Endothelial cell (in vitro differentiated cells): ENCODE measurements at places on chromosomes 11 and 22. TPM values are rescaled to one million over a fixed set of nuclear protein-coding genes. Genes with fewer than 3 reads are reported as not detected.

- DNase-seq: no peak
These were observed 11.0 kb downstream of the ASCC2 start for GRCh38 chr22:29827091-29827490.

DNA sequence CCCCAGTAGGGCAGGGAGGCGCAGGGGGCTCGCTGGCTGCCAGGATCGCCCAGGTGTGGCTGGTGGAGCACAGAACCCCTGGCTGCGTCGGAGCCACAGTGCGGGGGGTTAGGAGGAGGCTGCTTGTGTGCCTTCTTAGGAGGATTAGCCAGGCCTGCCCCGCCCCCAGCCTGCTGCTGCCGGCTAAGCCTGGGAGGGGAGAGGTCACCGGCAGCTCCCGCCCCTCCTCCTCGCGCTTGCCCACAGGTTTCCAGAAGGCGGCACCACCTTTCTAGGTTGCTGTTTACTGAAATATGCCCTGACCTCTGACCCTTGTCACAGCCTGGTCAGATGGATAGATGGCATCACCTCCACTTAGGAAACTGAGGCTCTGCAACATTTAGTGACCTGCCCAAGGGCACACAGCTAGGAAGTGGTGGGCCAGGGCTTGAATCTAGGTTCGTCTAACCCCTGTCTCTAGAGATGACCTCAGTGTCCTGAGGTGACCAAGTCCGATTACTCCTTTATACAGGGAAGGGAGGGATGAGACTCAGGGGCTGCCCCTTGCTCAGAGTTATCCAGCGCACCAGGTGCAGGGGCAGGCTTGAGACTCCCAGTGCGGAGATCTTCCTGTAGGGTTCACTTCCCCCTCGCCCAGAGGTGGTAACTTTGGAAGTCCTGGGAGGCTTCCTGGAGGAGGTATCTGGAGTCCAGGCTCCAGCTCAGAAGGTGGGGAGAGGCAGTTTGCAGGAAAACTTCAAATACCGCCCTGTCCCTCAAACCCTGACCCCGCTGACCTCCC is 44.0 kb downstream of the MYO7A start:
- DNase-seq: peak; percentile 52

DNA sequence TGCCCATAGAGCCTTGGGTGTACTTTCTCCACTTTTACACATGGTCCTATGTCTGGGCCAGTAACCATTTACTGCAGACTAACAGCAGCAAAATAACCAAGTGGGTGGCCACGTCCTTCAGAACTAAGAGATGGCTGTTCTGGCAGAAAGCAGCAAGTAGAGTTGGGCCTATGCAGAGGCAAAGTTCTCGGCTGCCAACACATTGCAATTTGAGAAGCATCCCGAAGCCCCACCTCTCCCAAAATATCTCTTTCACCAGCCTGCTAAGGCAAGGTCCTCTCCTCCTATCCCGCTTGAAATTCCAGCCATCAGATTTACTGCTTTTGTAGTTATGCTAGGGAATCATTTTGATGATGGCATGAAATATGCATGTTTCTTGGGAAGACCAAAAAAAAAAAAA is 118.5 kb upstream of the APOA1 start:
- no peak for DNase-seq

- DNase-seq: no peak
These were observed 95.6 kb downstream of the RASSF10 start for GRCh38 chr11:13104619-13105236.

The OR56A1 gene
- total RNA-seq: 0.03 TPM

The FGF19 gene
- not detected for total RNA-seq

The EMID1 gene
- 25.5 TPM for total RNA-seq

The SORL1 gene
- 4.6 TPM for total RNA-seq

DNA sequence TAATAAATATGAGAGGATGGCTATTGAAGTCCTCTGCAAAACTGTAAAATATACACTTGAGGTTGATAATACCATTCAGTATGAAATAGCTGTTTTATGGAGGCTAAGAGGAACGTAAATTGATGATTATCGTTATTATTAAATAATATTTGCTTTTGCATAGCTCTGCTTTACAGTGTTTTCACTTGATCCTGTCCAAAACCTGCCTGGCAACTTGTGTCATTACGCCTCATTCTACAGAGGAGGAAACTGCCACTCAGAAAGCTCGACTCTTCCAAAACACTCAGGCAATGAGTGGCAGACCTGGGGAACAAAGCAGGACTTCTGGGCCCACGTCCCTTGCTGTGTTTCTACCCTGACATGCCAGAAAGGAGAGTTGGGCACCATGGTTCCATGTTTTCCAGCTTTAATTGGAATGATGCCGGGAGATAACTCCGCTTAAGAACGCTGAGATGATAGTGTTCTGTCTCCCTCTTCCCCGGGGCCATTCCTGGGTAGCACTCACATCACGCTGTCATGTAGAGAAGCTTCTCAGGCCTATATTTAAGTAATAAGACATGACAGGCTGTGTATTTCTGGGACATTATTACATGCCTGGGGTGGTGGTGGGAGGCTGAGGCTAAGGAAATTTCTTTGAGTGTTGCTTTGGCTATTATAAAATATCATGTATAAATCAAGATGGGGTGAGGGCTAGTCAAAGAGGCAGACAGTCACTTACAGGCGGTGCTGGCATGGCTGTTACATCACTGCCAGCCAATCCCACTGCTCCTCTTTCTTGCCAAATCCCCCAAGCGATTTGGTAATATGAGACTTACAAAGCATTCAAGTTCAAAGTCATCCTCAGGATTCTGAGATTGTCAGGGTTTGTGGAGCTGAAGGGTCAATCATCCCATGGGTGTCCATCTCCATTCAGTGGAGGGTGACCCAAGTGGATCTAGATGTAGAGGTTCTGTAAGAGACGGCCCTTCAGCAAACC is 501.7 kb downstream of the INSC start:
- DNase-seq: no peak

- no peak for DNase-seq
These were observed 37.4 kb downstream of the USP28 start for GRCh38 chr11:113838005-113838404.

DNA sequence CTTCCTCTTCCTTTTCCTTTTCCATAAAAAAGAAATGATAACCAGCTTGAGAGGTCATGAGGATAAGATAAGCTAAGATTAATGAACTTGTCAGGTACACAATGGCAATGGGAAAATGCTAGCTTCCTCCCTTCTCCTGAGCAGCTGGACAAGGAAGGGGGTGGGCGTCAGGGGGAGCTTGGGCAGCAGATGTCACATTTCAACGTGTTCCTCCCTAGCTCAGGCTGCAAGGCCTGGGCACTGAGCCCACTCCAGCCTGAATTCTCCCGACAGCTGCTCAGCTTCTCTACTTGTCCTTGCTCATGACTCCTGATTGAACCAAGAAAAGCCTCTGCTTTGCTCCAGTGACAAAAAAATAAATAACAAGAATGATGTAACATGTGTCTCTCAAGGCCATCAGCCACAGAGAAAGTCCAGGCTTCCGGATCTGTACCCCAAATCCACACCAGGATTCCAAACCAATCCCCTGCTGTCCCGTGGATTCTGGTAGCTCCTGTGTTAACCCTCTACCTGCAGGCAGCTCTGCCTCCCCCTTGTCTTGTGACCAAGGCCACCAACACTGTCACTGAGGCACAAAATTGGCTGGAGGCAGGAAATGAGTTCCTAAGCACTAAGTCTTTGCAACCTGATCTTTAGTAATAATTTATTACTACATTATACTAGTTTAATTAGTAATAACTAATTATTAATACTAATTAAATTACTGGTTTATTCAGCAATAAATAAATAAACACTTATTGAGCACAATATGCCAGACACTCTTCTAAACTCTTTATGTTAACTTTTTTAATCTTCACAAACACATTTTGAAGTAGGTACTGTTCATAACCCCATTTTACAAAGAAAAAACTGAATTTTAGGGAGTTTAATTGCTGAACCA is 146.5 kb downstream of the CCDC34 start:
- DNase-seq: peak; percentile 38

GRCh38 chr11:6663794-6664469 is 8.3 kb upstream of the DCHS1 start:
- DNase-seq: no peak

- no peak for DNase-seq
These were observed 17.9 kb upstream of the EMID1 start for GRCh38 chr22:29187831-29188230.

DNA sequence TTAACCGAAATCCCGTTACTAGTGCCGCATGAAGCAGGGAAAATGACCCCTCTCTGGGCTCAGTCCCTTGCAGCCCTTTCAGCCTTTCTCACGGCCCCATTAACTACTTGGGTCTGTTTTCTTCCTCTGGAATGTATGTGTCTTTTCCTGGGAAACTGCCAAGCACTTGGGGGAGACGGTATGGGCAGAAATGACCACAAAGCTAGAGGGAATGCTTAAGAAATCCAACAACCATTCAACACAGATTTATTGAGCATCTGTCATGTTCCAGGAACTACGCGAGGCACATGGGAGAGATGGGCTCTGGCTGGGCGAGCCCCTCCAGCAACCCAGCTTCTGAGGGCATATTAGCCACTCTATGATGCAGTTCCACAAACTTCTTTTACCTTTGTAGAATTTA is 462.6 kb downstream of the BUD13 start:
- no peak for DNase-seq

The PARVB gene
- 105 TPM for total RNA-seq

DNA sequence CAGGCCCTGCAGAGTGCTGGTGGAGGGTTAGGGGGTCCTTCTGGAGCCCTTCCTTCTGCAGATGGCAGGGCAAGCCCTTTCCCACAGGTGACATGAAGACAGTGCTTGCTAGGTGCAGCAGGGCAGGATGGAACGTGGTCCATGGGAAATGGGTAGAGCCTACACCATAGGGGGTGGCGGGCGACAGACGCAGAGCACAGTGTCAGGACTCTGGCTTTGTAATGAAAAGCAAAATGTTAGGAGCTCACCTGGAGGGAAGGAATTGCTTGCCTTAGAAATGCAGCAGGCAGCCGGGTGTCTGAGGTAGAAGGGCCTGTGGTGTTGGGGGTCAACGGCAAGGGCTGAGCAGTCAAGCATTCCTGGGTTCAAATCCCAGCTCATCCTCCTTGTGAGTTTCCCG is 54.9 kb downstream of the ARHGAP8 start:
- DNase-seq: no peak

The PATE2 gene
- not detected for total RNA-seq

The SLC22A25 gene
- total RNA-seq: not detected

The KCNE3 gene
- 29.4 TPM for total RNA-seq

GRCh38 chr22:35037089-35037488 is 28.9 kb upstream of the ISX start:
- DNase-seq: peak; percentile 9

GRCh38 chr11:21588754-21589153 is 604.1 kb upstream of the ANO5 start:
- DNase-seq: no peak

DNA sequence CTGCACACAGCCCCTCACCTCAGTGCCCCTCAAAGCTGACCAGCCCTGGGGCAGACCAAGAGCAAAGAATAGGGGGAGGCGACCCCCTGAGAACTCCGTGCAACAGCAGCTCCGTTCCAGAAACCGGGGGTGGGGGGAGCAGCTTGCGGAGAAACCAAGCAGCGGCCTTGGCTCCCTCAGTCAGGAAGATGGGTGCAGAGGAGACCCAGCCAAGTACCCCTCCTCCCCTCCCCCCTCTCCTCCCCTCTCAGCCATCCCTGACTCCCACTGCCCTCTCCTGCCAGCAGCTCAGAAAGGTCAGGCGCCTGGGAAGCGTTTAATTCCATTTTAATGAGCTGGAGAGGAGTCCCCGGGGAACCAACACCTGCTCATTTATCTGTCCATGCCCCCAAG is 78.9 kb downstream of the PDE2A start:
- no peak for DNase-seq

The LDLRAD3 gene
- 28.5 TPM for total RNA-seq

DNA sequence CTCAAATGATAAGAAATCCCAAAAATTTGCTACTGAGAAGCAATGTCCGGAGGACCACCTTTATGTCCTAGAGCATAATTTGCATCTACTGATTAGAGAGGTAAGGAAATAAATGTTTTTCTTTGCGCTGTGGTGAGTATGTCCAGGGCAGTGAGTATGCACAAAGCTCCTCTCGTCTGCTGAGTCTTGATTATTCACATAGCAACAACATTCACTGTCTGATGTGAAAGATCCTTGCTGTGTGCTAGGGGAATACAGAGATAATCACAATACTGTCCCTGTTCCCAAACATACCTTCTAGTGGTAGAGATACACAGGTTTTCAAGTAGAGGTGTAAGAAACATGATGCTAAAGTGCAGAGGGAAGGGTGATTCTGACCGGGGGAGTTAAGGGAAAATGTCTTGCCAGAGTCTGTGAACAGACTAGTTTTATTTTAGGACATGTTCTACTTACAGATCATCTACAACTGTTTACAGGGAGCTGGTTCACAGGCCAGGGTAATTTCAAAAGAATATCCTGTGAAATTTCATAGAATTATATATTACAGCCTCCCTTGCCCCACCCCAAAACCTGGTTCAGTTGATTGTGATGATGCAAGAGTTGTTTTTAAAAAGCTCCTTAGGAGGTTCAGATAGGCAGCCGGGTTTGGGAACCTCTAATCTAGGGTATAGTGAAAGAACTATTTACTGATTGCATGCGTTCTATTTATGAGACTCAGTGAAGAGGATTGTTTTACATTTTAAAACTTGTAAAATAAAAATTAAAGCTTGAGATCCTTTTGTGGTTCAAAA is 12.6 kb downstream of the MED17 start:
- DNase-seq: no peak

DNA sequence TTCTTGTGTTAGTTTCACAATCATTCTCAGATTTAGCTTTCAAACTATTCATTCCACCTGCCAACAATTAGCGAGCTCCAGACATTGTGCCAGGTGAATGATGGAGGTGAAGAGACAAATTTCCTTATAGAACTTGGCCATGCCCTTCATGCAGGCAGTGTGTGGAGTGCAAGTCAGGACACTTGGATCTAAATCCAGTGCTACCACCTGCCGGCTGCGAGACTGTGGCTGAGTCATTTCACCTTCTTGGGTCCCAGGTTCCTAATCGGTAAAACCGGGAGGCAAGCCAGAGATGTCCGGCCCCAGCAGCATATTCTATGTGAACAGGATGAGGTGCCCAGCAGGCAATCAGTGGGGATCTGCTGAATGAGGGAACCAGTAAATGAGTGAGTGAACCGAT is 18.6 kb upstream of the EHF start:
- no peak for DNase-seq

GRCh38 chr22:35397095-35397904 is 2.6 kb upstream of the MCM5 start:
- DNase-seq: no peak

DNA sequence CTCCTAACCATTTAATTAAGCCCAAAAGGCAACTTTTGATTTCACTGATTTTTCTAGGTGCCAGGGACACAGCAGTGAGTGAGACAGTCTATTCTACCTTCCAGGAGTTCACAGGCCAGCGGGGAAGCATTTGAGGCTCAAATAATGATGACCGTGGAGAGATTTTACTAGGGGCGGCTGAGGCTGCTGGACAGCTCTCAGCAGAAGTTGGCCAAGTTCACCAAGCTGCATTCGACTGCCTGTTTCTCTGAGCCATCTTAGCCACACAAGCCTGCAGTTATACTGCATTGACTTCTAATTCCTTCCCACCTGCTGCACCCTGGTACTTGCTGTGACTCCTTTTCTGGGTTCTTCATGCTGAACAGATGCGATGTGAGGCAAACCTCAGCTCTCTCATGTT is 168.9 kb upstream of the TBCEL start:
- no peak for DNase-seq

The SYCE3 gene
- not detected for total RNA-seq

The ALG9 gene
- 35.8 TPM for total RNA-seq

- no peak for DNase-seq
These were observed 617 bp upstream of the ALKBH3 start for GRCh38 chr11:43879789-43880639.
